ENCODE measurements at places on chromosomes 7 and 10.

- no peak for DNase-seq
These were observed 72.1 kb upstream of the CDK1 start for GRCh38 chr10:60706146-60706545.

- no peak for DNase-seq
These were observed 49.6 kb downstream of the COL13A1 start for GRCh38 chr10:69851306-69851705.

GRCh38 chr10:14414901-14415300 lies 84.2 kb upstream of the FRMD4A start:
- DNase-seq = no peak

GRCh38 chr10:11019724-11020547 lies 2.3 kb downstream of the CELF2 start:
- no peak for DNase-seq

GRCh38 chr10:24255115-24255880 lies 46.4 kb downstream of the KIAA1217 start:
- no peak for DNase-seq

GRCh38 chr7:69359003-69359700 lies 239.1 kb upstream of the AUTS2 start:
- no peak for DNase-seq
